Astrocyte (in vitro differentiated cells and primary cell): ENCODE measurements at places on chromosomes 3 and 15.
A peak's percentile ranks its signal among the peaks of the same experiment; 100 is the strongest.

DNA sequence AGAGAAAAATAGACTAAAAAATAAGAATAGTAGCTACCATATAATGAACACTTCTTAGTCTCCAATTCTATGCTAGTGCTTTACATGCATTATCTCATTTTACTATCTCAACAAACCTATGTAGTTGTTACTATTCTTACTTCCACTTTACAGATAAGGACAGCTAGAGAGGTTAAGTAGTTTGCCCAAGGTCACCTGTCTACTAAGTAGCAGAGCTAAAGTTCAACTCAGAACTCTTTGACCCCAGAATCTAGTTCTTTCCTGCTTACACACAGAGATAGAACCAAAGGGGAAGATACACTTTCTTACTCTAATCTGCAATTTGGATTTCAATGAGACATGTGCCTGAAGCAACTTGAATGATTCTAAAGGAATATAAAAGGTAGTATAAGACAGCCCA is 24.7 kb upstream of the SPRED1 start:
- H3K4me3 ChIP-seq = no peak overlapping the region
- H3K4me1 ChIP-seq = peaks cover 6% of the 10 kb centered on the region
- no peaks in the 10 kb centered on the region for H3K27me3 ChIP-seq

GRCh38 chr15:72472992-72473610 is 1.0 kb upstream of the ARIH1 start:
- no peak for DNase-seq
- H3K27me3 ChIP-seq = no peaks in the 10 kb centered on the region
- H3K36me3 ChIP-seq = no peaks in the 10 kb centered on the region
- H3K4me3 ChIP-seq = peak overlapping the region; percentile 90
- peak overlapping the region; percentile 100 for H3K27ac ChIP-seq

DNA sequence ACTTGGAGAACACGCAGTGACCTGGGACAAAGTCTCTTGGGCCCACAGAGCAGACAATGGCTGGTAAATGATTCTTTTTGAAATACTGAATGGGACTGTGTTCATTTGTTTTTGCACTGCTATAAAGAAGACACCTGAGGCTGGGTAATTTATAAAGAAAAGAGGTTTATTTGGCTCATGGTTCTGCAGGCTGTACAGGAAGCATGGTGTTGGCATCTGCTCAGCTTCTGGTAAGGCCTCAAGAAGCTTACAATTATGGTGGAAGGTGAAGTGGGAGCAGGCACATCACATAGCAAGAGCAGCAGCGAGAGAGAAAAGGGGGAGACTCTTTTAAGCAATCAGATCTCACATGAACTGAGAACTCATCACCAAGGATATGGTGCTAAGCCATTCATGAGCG is 321.6 kb downstream of the THSD4 start:
- no peak for DNase-seq
- no peaks in the 10 kb centered on the region for H3K4me1 ChIP-seq
- H3K27me3 ChIP-seq = no peaks in the 10 kb centered on the region
- H3K27ac ChIP-seq = no peak overlapping the region
- no peaks in the 10 kb centered on the region for H3K36me3 ChIP-seq

DNA sequence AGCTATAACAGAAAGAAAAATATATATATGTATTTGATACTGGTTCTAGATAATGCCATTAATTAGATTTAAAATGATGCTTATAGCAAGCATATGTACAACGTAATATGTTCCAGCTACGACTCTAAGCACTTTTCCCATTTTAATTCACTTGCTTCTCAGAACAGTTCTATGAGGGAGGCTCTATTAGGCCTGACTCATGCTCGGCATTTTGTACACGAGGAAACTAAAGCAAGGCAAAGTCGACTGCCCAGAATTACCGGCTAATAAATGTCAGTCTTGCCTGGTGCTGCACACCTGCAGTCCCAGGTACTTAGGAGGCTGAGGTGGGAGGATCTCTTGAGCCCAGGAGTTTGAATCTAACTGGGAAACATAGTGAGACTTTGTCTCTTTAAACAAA is 106.0 kb downstream of the PTPRG start:
- peaks cover 11% of the 10 kb centered on the region for H3K4me1 ChIP-seq
- no peak overlapping the region for H3K27ac ChIP-seq
- no peaks in the 10 kb centered on the region for H3K36me3 ChIP-seq

GRCh38 chr3:151067158-151067557 is 18.3 kb upstream of the MED12L start:
- H3K27ac ChIP-seq = no peak overlapping the region
- H3K4me1 ChIP-seq = no peaks in the 10 kb centered on the region
- H3K4me3 ChIP-seq = no peak overlapping the region
- H3K27me3 ChIP-seq = no peaks in the 10 kb centered on the region
- no peaks in the 10 kb centered on the region for H3K36me3 ChIP-seq

GRCh38 chr3:25558121-25558520 is 106.6 kb downstream of the TOP2B start:
- H3K27me3 ChIP-seq = no peaks in the 10 kb centered on the region
- H3K4me3 ChIP-seq = no peak overlapping the region
- H3K36me3 ChIP-seq = no peaks in the 10 kb centered on the region
- peak; percentile 88 for DNase-seq
- peaks cover 24% of the 10 kb centered on the region for H3K4me1 ChIP-seq

DNA sequence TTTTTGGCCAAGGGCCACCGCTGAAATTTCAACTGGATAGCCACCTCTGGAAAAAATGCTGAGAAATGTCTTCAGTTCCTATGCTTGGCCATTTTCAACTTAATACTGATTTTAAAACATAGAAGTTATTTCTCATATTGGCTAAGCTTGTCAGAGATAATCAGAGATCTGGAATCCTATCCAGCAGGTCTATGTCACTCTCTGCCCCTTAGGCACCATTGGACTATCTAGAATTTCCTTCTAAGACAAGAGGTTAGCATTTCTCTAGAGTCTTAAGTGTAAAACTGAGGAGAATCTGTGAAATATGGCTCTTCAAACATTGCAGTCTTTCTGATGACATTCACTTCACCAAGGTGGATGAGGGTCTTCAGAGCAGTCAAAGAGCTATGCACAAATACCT is 597.3 kb downstream of the UNC13C start:
- no peaks in the 10 kb centered on the region for H3K36me3 ChIP-seq
- H3K27me3 ChIP-seq = no peaks in the 10 kb centered on the region
- DNase-seq = no peak
- H3K4me3 ChIP-seq = no peak overlapping the region
- no peaks in the 10 kb centered on the region for H3K4me1 ChIP-seq
- H3K27ac ChIP-seq = no peak overlapping the region

DNA sequence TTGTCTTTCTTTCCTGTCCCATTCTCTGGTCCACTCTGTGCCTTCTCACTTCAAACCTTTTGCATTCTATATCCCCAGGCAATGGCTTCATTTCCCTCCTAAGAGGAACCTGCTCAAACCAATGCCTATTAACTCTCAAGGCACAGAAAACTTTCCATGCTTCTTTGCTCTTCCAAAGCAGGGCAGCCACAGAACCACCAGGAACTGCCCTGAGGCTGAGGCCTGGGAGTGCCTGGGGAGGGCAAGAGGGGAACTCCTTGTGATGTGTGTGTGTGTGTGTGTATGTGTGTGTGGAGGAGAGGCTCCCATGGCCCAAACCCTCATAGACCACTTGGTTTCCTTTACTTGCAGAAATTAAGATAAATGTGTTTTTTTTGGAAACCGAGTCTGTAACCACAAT is 14.1 kb upstream of the PGPEP1L start:
- no peak overlapping the region for H3K27ac ChIP-seq
- no peaks in the 10 kb centered on the region for H3K36me3 ChIP-seq
- H3K27me3 ChIP-seq = no peaks in the 10 kb centered on the region
- no peak overlapping the region for H3K4me3 ChIP-seq
- peaks cover 5% of the 10 kb centered on the region for H3K4me1 ChIP-seq

- DNase-seq = no peak
- H3K4me1 ChIP-seq = no peaks in the 10 kb centered on the region
- peaks cover 7% of the 10 kb centered on the region for H3K36me3 ChIP-seq
- no peak overlapping the region for H3K4me3 ChIP-seq
- no peaks in the 10 kb centered on the region for H3K27me3 ChIP-seq
- H3K27ac ChIP-seq = no peak overlapping the region
These were observed 168.2 kb downstream of the MBNL1 start for GRCh38 chr3:152436707-152437590.

GRCh38 chr15:93063262-93063671 is 25.7 kb downstream of the RGMA start:
- no peak overlapping the region for H3K4me3 ChIP-seq
- H3K27me3 ChIP-seq = peaks cover 46% of the 10 kb centered on the region
- DNase-seq = no peak
- H3K27ac ChIP-seq = no peak overlapping the region
- no peaks in the 10 kb centered on the region for H3K36me3 ChIP-seq

DNA sequence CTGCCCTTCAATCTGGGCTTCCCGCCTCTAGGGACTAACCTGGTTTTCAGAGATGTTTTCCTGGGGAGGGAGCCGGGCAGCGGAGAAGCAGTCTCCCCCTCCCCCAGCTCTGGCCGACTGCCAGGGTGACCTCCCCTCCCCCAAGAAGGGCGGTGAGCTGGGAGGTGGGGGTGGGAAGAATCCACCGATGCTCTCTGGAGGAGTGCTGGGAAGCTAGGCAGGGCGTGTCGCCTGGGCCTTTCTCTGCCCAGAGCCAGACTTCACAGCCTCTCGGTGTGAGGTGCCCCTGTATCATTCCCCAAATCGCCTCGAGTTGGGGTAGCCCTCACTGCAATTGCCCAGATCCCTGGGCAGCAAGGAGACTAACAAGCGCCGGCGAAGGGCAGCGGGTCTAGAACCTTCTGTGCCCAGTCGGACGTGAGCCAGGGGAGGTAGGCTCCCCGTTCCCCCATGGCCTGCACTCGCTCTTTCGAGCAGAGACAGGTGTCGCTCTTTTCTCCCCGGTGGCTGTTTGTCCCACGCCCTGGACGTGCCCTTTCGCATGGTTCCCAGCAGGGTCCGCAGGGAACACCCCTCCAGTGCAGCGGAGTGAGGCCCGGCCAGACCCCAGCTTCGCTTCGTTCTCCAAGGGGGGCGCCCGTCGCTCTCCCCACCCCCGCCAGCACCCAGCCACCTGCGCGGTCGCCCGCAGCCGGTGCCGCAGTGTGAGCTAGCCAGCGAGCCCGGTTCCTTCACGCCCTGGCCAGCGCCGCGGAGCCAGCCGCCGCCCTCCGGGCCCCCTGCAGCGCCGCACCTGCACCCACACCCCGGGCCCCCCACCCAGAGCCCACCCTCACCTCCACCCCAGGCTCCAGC is 1.1 kb downstream of the RAB6B start:
- no peak for DNase-seq
- no peaks in the 10 kb centered on the region for H3K36me3 ChIP-seq
- no peak overlapping the region for H3K27ac ChIP-seq
- H3K4me3 ChIP-seq = peak overlapping the region; percentile 42
- H3K4me1 ChIP-seq = peaks cover 4% of the 10 kb centered on the region

DNA sequence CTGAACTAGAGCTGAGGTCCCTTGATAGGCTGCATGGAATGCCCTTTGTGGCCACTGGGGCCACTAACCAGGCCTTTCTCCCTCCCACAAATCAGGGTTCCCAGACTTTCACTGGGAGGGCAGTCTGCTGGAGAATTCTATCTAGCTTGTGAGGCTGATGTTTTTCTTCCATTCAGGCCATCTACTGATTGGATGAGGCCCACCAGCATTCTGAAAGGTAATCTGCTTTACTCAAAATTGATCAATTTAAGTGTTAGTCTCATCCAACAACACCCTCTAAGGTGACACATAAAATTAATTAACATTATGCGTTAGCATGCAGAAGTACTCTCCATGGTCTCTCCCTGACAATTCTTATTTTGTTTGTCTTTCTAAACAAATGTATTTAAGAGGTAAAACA is 80.5 kb downstream of the RTP4 start:
- H3K36me3 ChIP-seq = no peaks in the 10 kb centered on the region
- no peaks in the 10 kb centered on the region for H3K4me1 ChIP-seq
- no peak overlapping the region for H3K27ac ChIP-seq
- no peaks in the 10 kb centered on the region for H3K27me3 ChIP-seq
- no peak for DNase-seq
- H3K4me3 ChIP-seq = no peak overlapping the region

DNA sequence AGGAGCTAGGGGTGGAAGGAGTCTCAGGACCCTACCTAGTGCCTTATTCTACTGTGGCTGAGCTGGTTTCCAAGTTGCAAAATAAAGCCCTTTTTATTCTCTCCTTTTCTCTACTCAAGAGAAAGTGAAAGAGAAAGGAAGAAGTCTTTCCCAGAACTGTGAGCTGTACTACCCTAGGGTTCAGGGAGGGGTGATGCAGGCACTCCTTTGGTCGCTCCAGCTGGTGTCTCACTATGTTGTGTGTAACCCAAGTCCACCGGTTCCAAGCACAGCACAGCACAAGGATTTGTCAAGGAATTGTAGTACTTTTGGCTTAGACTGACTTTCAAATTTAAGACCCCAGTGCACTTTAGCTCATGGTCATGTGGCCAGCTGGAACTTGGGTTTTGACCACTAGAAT is 1721.7 kb downstream of the OTOL1 start:
- H3K36me3 ChIP-seq = no peaks in the 10 kb centered on the region
- H3K27ac ChIP-seq = no peak overlapping the region
- no peaks in the 10 kb centered on the region for H3K4me1 ChIP-seq
- no peaks in the 10 kb centered on the region for H3K27me3 ChIP-seq
- no peak overlapping the region for H3K4me3 ChIP-seq

- no peak overlapping the region for H3K4me3 ChIP-seq
- H3K4me1 ChIP-seq = no peaks in the 10 kb centered on the region
- DNase-seq = no peak
- no peaks in the 10 kb centered on the region for H3K27me3 ChIP-seq
These were observed 122.3 kb upstream of the PTPRG start for GRCh38 chr3:61439122-61439458.

DNA sequence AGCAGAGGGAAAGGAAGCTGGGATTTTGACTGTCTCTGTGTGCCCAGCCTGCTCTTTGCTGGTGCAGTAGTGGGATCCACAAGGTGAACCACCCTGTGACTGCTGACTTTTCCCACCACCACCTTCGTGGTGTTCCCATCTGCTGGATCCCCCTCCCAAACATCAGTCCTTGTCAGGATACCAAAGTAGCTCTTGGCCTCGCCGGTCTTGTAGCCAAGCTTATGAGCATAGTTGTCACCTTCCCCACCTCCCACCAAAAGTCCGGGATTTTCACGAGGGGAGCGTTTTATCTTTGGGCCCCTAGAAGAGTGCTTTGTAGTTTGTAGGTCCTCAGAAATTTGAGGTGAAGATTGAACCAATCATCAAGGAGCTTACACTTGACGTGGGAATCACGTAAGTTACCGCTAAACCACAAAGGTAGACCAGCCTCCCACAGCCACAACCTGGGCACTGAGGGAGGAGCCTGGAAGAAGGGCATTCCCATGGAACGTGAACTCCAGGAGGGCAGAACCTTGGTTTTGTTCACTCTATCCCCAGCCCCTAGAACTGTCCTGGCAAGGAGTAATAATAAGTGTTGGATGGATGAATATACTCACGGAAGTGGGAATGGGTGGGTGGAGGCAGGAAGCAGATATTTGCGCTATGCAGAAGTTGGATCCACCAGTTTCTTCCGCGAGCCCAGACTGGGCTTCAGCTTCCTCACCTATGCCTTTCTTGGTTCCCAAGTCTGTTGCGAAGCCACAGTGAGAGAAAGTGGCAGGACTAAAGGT is 814 bp upstream of the TEX264 start:
- peak overlapping the region; percentile 88 for H3K4me3 ChIP-seq
- peak overlapping the region; percentile 30 for H3K27ac ChIP-seq
- no peaks in the 10 kb centered on the region for H3K27me3 ChIP-seq
- peaks cover 18% of the 10 kb centered on the region for H3K4me1 ChIP-seq
- DNase-seq = no peak
